ENCODE measurements at places on chromosomes 2 and 18.

GRCh38 chr2:240458044-240458899, 22.8 kb downstream of the GPC1 start:
- DNase-seq = no peak

DNA sequence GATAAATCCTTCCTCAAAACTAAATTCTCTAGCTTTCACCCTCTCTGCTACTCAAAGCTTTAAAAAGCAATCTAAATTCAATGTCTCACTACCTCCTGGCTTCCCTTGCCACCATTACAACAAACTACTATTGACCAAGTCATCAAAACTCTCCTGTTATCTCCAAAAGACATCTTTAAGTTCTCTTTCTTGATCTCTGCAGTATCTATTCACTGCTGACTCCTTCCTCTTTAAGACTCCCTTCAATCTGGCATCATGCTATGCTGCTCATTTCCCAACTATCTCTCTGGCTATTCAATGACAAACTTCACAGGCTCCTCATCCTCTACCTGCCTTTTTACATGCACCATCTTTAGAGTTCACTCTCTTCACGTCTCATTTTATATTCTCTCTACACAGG, 5.9 kb downstream of the PPP3R1 start:
- no peak for DNase-seq

- DNase-seq = peak; percentile 47
Measured at GRCh38 chr2:227415538-227416424, 28.0 kb upstream of the SCYGR1 start.

DNA sequence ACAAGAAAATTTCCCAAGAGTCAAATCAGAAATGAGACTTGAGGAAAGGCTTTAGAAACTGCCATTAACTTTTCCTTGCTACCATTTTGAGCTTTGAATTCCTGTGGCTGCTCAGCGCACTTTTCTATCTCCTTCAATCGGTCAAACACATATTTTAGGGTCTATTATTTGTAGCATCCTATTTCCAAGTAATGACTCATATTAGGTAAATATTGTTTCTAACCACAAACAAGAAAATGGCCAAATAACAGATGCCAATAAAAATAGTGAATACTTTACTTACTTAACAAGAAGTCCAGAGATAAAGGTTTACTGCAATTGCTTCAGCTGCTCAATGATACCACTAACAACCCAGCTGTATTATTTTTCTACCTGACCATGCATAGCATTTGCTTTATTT, 29.7 kb upstream of the CCDC178 start:
- no peak for DNase-seq

- DNase-seq = no peak
Measured at GRCh38 chr2:234308073-234308812, 188.6 kb downstream of the ARL4C start.

DNA sequence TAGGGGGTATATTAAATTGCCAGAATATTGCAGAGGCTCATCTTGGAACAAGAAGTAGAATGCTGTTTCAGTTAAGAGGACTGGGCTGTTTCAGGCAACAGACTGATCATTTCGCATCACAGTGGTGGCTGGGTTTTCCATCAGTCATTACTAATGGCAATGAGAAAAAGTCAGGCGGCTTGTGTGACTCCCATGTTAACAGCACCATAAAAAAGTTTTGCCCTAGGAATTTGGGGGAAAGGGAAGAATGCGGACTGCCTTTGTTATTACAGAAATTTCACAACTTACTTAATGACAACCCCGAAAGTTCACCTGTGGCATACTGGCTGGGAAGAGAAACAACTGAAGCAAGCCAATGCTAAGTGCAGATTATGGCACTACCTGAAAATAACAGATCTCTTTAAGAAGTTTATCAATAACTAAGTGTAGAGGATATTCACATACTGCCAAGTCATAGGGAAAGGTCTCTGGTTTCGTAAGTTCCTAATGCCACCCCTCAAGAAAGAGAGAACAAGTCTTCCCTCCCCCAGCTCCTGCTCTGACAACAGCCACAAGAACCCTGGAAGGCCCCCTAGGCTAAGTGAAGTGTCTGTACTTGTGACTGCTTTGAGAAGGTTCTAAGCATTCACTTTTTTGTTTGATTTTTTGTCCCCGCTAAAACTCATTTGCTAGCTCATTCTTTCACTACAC, 40.5 kb upstream of the AP1S3 start:
- no peak for DNase-seq

GRCh38 chr18:68041327-68041726, 524.8 kb upstream of the DSEL start:
- DNase-seq = peak; percentile 41

- no peak for DNase-seq
Measured at GRCh38 chr2:169395821-169396374, 33.6 kb upstream of the LRP2 start.

DNA sequence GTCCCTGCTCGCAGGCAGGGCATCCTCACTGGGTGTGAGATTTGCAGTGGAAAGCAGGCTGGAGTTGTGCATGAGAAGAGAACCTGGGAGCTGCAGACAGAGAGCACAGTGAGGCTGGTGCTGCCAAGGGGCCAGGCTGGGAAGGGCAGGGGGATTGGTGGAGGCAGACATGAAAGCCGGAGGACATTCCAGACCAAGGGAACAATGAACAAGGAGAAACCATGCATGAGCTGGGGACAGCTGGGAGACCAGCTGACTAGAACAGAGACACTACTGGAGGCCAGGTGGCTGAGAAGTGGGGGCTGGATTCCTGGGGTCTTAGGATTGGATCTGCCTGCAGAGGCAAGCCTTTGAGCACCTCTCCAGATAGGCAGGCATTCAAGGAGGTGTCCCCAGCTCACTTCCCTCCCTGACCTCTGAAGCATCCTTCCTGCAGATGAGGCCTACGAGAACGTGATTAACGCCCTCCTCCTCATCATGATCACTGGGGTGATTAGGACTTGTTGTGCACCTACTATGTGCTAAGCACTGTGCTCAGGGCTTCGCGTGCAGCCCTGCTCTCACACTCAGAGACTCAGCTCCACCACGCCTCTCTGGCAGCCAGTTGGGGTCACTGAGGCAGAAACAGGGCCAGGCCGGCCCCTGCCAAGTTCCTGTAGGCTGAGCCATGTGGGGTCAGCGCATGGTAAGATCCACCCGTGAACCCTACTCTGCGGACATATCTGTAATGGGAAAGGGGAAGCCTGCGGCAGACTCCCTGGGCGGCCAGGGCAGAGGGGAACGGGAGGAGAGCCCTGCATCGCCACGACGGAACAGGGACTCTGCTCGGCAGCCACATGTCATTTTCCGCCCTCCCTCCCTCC, 74.8 kb upstream of the SLC66A3 start:
- no peak for DNase-seq

GRCh38 chr2:79373358-79374130, 139.3 kb upstream of the CTNNA2 start:
- DNase-seq = no peak

DNA sequence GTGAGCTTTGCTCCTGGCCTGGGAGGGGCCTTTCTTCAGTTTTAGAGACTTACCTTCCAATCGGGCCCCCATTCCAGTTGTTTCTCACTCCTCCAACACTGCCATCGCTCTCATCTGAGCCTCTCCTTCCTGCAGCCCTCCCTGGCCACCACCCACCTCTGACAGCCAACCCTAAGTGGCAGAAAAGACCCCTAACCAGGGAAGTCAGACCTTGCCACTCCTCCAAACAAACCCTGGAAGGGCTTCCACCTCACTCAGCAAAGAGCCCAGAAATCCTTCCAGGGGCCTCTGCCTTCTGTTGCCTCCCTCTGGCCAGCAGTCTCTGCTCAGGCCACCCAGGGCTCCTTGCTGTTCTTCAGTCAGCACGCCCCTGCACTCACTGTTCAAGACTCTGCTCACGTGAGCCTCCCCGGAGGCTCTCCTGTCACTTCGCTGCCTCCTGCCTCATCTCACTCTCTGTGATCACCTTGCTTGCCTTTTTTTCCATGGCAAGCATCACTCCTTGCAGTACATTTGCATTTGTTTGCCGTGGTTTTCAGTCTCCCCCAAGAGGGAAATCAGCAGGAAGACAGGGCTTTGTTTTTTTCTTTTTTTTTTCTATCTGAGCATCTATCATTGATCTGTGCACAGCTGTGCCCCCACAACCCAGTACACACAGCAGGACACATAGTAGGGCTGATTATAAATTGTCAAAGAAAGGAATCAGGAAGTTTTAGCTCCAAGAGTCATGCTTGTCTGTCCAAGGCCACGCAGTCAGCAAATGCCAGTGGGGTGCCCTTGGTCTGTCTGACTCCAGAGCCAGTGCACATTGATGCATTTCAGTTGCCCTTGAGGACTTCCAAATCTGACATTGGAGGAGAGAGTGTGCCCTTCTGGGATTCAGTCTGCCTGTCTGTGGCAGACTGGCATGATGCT, 83.9 kb downstream of the INHBB start:
- no peak for DNase-seq

DNA sequence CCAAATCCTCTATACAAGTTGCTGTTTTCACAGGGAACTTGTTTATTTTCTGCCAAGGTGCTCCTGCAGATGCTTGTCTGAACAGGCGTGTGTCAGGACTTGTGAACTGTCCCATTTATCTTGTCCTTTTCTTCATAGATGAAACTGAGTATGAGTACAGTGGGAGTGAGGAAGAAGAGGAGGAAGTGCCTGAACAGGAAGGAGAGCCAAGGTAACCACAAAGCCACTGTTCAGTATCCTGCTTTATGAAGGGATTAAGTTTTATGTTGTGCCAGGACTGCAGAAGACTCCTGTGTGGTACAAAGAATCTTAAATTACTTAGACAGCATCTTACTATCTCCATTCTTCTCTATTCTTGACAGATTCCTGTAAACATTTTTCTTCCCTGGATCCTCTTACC, 145.0 kb downstream of the MAP4K4 start:
- no peak for DNase-seq

DNA sequence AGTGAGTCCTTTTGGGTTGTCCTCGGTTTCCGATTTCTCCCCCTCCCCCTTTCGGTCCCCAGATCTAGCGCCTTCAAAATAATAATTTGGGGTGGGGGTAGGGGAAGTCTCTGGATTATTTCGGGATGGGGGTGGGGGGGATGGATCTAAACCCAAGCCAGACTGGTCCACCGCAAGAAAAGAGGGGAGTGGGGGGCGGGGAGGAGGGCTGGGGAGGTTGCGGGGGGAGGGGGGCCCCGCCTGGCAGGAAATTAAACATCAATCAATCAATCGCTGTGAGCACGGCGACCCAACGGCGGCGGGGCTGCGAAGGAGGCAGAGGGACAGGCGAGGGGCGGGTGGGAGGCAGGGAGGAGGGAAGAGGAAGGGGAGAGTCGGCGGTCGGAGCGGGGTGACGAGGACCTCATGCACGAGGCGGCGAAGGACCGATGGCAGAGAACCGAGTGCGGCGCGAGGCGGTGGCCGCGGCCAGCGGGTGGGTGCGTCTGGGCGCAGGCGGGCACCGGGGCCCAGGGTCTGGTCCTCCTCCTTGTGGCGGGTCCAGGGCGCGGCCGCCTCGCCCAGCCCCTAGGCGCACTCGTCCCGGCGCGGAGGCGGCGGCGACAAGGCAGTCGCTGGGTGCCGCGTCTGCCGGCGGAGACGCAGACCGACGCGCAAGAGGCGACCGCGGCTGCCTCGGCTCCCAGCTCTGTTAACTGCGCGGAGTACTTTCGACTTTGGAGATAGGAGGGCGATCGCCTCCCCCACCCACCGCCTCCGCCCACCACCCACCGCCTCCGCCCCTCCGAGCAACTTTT, 468 bp upstream of the SATB2 start:
- DNase-seq = no peak

GRCh38 chr2:175393851-175394250, 212.3 kb upstream of the ATP5MC3 start:
- no peak for DNase-seq

- DNase-seq = no peak
Measured at GRCh38 chr2:12083081-12083581, 336.7 kb downstream of the LPIN1 start.

DNA sequence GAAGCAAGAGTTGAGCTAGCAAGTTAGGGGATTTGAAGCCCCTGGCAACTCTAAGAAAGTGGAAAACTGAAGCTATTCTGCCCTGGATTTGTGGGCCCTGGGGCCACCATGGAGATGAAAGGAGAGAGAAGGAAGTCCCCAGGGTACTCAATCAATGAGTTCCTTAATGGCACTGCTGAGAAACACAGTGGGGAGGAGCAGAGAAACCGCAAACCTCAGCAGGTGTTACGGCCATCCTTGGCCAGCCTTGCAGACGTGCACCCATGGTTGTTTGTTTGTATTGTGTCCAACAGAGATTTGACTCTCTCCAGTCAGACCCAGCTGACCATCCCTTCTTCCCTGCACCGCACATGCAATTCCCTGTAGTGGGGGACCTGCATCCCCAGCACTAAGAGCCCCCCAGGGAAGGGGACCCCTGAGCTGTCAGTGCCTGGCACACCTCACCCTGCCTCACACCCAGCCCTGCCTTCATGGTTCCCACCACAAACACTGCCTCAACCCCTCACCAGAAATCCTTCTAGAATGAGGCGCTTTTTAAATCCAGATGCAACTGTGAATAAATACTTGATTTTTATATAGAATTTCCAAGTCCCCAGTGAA, 255.3 kb downstream of the SH3BP4 start:
- DNase-seq = no peak

GRCh38 chr2:236825989-236826510, 256.4 kb downstream of the ACKR3 start:
- no peak for DNase-seq

GRCh38 chr2:64283641-64284361, 139.6 kb upstream of the PELI1 start:
- DNase-seq = peak; percentile 80

GRCh38 chr2:144454466-144455287, 65.2 kb downstream of the ZEB2 start:
- DNase-seq = no peak

DNA sequence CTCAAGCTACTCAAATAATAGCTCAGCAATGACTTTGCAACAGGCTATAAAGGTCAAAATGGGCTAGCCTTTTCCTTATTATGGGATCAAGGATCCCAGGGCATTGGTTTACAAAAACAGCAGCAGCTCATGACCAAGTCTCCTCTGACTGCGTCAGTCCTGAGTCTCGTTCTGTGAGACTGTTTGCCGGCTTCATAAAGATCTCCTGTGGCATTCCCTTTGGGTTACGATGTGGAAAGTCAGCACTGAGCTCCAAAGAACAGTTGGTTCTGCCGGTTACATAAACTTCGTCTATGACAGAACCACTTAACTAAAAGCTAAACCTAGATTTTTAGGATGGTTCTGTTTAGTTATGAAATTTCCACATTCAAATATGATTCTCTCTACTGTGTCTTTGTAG, 674.9 kb downstream of the ZEB2 start:
- DNase-seq = no peak

DNA sequence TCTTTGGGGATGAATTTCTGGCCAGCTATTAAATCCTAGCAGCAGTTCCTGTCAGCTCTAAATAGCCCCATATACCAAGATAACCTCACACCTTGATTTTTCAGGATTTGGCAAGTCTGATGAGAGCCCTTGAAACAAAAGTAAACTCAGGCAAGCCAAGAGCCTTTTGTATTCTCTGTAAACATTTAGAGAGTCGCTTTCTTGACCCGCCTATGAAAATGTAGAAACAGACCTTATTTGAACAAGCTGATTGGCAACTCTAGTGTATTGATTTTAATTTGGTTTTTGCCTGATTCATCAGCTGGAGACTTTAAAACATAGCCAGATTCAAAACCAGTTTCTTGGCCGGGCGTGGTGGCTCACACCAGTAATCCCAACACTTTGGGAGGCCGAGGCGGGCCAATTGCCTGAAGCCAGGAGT, 43.4 kb downstream of the CABLES1 start:
- no peak for DNase-seq

Measured in mesenchymal stem cell (in vitro differentiated cells and primary cell).